ENCODE measurements at places on chromosomes 13 and 19.
A peak's percentile ranks its signal among the peaks of the same experiment; 100 is the strongest.

- no peak for DNase-seq
Measured at GRCh38 chr13:25816239-25816638, 235.6 kb downstream of the SHISA2 start.

DNA sequence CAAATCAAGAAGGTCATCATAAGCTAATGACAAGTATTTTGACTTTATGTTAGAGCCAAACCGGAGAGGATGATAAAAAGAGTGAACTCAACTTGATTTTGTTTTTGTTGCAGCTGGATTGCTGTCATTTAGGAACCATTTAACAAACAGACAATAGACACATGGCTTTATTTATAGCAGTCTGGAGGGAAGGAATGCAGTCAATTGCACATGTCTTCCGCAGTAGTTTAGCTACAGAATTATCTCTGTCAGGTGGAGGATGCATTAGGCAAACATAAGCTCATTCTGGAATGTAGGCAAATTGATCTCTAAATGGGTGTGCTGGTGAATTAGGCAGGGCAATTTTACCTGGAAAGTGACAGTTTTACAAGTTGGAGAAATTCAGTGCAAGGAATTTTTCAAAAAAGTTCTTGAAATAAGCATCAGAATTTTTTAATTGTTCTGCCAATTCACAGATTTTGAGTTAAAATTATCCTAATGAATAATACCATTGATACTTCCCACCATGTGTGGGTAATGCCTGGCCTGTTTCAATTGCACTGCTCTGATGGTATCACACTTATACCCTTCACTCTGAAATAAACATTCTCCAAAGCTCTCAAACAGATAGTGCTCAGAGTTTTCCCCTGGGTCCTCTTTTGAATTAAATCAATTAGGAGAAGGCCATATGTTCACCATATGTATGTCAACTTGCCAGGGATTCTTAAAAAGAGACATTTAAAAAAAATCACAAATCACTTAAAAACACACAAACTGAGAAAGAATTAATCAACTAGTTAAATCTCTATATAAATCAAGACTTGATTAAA is 318.3 kb downstream of the NDFIP2 start:
- DNase-seq = no peak

DNA sequence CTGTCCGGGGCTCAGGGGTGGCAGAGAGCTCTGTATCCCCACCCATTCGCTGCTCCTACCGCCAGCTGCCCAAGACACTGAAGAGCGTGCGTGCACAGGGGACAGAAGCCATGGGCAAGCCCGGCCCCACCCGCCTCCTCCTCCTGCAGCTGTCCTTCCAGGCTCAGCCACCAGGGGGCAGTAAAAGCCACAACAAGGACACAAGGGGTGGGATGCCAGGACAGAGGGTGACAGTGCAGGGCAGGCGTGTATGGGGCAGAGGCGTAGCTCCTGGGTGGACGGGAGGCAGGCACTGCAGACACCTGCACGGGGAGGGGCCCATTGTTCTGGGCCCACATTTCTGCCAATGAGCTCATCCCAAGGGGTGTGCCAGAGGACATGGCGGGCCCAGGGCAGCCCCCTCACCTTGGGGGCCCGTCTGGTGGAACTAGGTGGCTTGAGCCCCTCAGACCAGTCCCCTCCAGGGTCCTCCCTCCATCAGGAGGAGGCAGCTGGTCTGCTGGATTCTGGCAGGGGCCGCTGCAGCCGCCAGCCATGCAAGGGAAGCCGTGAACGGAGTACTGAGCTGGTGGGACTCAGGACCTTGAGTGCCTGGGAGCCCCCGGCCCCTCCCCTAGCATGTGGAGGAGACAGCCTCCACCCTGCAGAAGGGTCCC is 61.2 kb downstream of the MLLT1 start:
- peak; percentile 96 for DNase-seq

DNA sequence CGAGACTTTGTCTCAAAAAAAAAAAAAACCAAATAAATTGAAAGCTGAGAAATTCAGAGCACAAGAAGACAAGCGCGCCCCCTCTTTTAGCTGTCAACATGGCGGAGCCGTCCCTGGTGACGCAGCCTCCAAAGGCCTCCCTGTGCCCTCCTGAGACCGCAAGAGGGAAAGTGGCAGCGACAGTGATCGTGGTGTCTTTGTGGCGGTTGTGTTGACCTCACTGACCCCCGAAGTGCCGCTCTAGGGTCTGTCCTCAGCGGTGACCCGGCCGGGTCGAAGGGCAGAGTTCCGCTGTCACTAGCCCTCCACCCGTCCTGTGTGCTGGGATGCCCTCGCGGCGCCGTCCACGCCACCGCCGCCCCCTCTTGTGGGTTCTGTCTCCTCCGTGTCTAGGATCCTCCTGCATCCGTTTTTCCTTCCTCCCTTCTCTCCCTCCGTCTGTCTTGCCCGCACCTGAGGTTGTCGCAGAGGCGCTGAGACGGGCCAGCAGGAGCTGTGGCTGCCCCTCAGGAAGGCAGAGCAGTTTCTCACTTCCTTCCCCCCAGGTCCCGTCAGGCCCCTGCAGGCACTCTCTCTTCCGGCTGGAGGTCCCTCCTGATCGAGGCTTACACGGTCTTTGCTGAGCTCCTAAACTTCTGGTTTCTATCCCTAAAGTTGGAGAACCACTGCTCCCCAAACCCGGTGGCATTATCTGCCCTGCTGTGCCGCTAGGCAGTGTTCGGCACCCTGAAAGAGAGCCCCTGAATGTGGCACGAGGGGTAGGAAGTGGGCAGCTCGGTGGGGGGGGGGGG is 7.2 kb downstream of the UHRF1 start:
- DNase-seq = no peak

DNA sequence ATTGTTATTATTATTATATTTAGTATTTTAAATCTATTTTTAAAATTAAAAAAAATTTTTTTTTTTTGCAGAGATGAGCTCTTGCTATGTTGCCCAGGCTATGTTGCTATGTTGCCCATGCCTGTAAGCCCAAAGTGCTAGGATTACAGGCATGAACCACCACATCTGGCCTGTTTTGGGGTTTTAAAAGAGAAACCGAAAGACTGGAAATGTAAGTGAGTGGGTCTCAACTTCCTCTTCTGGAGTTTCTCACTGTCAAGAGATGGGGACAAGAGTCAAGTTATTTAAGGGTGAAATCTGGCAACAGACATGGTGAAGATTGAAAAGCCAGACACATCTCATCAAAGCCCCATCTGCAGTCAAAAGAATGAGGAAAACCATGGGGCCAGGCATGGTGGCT is 4.2 kb upstream of the OR7G3 start:
- no peak for DNase-seq

DNA sequence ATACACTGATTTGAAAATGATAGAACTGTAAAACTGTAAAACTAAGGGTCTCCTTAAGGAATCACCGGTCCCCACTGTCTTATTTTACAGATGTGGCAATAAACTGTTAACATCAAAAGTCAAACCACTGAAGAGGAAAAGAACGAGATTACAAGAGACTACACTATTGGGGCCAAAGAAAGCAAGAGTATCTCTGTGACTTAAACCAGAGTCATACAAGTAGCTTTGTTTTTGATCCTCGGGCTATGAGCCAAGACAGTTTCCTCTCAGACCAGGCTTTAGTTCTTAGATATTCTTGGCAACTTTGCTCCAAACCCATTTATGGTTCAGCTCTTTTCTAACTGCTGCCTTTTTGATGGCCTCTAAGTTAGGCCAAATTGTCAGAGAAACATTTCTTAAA is 113.8 kb downstream of the TBC1D4 start:
- peak; percentile 26 for DNase-seq

Data from AG08396 (cell line).